ENCODE measurements at places on chromosomes 6 and 20.
A peak's percentile ranks its signal among the peaks of the same experiment; 100 is the strongest.

DNA sequence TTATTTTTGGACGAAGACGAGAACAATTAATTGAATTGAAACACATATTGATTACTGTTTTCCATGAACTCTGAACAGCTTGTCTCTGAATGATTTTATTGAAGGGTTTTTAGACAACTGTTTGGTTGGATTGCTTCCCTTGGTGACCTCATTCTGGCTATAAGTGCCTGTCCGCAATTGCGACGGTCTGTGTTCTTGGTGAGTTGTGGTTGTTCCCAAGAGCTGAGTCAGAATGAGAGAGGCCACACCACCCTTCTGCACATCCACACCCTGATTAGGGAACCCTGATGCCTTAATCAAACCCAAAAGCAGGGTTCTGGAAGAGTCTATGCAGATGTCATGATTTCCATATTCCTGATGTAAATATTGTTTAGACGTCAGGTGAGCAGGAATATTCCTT is 747.0 kb downstream of the PTPRT start:
- DNase-seq: no peak

DNA sequence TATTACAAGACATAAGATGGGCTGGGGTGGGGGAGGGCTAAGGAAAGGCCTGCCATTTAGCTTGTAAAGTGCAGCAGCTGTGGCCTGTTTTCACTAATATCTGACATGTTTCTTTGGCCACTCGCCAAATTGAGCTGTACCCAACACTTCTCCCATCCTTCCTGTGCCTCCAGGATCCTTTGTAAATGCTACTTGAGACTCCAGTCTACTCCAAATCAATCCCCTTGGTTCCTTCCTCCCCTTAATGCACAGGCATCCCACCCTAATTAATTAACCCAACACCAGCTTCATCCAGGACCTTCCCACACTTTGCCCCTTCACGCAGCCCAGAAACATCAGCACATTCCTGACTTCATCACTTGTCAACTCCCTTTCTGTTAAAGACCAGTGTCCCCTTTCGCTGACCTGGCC is 55.0 kb upstream of the TCF21 start:
- DNase-seq: no peak

DNA sequence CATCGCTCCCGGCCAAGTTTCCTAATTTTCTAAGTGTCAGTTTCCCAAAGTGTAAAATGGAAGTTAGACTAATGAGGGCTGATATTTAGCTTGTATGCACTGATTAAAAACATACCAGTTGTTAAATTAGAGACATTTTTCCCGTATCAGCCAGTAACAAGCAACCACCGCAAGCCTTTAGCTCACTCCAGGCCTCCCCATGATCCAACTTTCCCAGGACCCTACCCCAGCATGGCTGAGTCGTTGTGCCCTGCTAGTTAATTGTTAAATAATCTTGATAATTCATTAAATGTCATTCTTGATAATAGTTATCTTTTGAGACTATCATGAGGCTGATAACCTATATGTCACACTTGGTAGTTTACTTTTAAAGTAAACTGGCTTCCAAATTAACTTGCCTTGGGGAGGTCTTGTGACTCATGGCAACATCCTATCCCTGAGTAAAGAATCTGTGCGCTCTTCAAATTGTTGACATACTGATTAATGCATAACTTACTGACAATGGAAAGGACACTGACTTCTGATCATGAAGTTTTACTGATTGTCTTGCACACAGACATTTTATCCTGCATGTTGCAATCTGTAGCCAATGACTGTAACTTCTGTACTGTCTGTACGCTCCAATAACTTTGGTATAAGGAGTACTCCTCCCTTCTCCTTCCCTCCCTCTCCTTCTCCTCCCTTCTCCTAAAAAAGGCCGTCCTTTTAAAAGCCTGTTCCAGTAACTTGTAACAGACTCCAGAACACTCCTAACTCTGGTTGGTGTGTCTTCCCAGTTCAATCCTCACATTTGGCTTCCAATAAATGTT is 6.3 kb upstream of the GTF3C6 start:
- DNase-seq: no peak

GRCh38 chr6:86888301-86888700 is 49.0 kb upstream of the HTR1E start:
- DNase-seq: no peak

DNA sequence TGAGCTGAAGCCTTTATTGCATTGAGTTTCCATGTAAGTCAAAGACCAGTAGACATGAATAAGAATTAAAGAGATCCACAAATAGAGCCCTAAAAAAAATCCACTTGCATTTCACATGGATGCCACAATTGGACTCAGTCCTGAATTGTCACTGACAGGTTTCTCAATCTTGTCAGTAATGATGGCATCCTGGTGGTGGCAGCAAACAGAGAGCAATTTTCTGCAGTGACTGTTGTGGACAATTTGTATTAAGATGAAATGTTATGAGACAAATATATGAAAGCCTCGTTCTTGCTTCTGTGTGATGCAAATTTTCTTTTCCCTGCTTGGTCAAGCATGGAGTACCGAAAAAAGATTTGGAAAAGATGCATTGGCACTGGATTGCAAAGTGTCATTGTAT is 278.9 kb downstream of the SAMD5 start:
- DNase-seq: peak; percentile 88

- peak; percentile 89 for DNase-seq
These were observed 131.9 kb upstream of the BTN3A2 start for GRCh38 chr6:26232940-26233648.

DNA sequence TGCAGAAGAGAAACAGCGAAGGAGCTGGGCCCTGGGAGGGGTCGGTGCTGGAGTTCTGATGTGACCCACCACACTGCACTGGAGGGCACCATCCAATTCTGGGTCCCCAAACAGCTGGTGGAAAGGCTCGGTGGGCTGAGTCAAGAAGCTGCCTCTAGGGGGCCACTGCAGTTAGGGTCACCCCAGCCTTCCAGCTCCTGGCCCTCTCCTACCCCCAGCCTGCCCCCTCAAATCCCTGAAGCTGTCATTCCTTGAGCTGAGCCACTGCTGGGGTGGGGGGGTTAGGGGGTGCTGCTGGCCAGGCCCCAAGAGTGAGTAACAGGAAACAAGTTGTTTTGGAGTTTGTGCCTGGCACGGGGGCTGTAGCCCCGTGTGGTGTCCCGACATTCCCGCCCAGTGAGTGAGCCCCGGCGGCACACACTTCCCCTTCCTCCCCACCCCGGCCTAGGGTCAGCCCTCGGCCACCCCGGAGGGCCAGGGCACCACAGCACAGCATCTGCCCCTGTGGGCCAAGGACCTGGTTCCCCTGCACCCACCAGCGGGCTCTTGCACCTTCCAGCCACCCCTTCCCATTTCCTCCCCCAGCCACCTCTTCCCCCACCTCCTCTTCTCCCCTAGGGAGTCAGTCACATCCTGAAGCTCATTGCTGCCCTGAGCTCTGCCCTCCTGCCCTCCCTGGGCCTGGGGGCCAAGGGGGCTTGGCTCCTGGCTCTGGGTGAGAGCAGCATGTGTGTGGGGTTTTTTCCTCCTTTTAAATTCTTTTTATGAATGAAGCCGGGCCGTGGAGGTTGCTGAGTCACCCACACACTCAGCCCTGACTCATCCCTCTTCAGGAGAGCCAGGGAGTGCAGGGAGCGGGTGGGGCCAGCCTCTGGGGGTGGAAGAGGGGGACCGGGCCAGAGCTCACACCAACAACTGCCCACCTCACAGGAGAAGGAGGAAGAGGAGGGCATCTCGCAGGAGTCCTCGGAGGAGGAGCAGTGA is 4.6 kb downstream of the SMIM29 start:
- no peak for DNase-seq

DNA sequence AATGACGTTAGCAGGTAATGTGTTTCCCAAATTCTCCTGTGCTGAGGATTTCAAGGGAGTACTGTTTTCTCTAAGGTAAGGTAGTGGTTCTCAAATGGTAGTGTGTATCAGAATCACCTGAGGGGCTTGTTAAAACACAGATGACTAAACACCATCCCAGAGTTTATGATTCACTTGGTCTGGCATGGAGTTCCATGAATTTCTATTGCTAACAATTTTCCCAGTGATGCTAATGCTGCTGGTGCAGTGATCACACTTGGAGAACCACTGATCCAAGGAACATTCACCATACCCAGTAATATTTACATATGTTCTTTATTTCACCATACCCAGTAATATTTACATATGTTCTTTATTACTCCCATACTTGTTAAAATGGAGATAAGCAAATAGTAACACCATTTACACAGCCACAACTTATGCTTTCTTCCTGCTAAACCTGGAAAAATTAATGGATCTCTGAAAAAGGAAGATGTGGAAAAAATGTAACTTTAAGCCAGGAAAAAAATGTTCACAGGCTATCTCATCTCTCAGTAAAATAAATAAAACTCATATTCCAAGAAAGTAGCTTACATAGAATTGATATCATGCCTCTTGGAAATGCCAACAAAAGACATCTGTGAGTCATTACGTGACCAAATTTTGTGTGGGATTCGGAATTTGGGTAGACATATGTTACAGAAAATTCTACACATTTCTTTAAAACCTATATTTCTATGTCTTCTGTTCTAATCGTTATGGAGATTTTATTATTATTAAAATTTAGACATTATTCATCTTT is 129.5 kb downstream of the MMUT start:
- no peak for DNase-seq

DNA sequence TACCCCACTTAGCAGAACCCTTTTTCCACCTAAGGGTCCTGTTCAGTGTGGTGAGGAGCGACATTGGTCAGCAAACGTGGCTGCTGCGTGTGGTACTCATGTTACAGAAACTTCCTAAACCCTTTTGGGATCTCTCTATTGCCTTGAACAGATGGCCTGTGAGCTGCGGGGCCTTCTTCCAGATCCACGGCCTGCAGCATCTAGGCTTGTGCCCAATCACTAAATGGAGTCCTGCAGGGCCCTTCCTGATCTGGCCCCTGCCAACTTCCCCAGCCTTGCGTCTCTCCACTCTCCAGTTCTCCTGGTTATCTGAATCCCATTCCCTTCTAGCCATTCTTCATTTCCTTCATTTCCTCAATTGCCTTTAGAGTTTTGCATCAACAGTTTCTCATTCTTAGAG is 85.6 kb downstream of the PDE7B start:
- DNase-seq: no peak

DNA sequence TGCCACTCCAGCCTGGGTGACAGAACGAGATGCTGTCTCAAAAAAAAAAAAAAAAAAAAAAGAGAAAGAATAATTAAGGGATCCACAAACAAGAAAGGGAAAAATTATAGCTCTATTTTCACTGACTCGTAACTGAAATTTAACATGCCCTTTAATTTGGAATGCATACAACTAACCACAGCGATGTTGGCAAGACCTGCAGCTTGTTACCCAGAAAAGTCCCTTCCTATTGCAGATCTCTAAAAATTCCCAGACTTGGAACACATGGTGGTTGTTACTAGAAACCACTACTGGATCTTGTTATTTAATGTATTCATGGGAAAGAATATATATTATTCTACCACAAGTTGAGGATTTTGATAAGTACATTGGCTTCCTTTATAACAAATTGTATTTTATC is 27.8 kb upstream of the SMIM28 start:
- no peak for DNase-seq

DNA sequence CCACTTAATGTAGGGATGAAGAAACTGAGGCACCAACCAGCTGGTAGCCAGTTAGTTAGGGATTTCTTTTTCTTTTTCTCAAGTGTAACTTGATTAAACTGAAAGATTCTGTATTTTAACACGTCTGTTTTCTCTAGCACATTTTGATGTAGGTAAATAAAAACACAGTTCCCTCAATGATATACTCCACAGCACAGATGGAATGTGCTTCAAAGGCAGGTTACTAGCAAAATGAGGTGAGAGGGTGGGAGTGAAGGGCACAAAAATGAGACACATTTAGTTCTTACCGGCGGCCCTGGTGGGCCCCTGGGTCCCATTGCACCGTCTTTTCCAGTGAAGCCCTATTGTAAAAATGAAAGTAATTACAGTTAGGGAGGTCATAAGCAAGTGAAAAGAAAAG is 108.9 kb downstream of the COL12A1 start:
- no peak for DNase-seq

GRCh38 chr6:4289770-4290320 is 154.5 kb upstream of the ECI2 start:
- no peak for DNase-seq

DNA sequence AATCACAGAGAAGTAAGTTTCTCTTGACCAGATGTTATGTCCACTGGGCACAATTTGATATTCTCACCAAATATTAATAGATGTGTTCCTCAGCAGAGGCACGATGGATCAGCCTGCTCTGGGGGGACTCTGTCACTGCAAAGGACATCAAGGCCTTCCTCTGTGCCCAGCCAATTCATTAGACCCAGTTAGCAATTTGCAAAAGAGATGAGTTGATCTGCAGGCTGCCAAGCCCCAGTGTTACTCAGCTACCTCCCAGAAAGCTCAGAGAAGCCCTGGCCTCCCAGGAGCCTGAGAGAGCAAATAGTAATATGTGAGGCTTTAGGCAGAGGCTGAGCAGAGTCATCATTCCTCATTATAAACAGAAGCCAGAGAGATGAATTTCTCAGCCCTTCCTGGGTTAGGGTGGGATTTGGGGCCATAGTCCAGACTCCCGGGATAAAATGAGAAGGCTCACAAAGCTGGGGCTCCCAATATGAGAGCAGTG is 54.2 kb downstream of the ZNF831 start:
- no peak for DNase-seq

- peak; percentile 64 for DNase-seq
These were observed 17.7 kb downstream of the WFDC2 start for GRCh38 chr20:45487231-45487635.

DNA sequence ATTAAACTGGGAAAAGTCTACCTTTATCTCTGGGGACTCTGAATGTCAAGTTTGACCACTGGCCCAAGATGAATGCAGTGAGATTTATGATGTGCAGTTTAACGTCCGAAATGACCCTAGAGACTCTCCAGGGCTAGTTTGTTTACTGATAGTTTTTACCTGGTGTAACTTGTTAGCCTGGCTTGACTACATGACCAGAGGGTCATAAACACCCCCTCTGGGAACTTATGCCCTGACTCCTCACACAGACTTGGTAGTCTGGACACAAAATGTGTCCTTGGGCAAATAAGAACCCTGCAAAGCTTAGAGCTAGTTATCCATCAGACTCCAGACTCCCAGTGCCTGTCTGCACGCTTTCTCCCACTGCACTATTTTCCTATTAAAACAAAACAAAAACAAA is 606.5 kb downstream of the HACE1 start:
- DNase-seq: no peak

- no peak for DNase-seq
These were observed 80.1 kb upstream of the MARCKS start for GRCh38 chr6:113776998-113777397.

- no peak for DNase-seq
These were observed 533 bp upstream of the RSPO3 start for GRCh38 chr6:127117979-127118297.

GRCh38 chr6:13024616-13025015 is 303.7 kb downstream of the TBC1D7 start:
- no peak for DNase-seq

GRCh38 chr6:135616655-135617054 is 119.1 kb upstream of the AHI1 start:
- DNase-seq: no peak

DNA sequence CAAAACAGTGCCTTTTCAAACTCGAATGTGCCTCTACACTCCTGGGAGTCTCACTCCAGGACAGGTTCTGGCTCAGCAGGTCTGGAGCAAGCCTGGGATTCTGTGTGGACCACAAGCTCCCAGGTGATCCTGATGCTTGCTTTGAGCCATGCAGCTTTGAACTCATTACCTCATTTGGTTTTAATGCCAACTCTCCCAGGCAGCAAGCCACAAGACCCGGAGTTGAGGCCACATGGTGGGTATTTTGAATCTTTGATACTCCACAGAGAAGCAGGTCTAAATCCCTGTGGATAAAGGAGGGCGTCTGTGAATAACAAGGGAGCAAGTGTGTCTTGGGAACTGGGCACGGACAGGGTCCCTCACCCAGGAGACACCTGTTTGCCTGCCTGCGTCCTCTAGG is 205.4 kb upstream of the CST7 start:
- DNase-seq: no peak

Data from NCI-H146 (cell line).